B cell (primary cell): ENCODE measurements at places on chromosomes 7 and 10.

DNA sequence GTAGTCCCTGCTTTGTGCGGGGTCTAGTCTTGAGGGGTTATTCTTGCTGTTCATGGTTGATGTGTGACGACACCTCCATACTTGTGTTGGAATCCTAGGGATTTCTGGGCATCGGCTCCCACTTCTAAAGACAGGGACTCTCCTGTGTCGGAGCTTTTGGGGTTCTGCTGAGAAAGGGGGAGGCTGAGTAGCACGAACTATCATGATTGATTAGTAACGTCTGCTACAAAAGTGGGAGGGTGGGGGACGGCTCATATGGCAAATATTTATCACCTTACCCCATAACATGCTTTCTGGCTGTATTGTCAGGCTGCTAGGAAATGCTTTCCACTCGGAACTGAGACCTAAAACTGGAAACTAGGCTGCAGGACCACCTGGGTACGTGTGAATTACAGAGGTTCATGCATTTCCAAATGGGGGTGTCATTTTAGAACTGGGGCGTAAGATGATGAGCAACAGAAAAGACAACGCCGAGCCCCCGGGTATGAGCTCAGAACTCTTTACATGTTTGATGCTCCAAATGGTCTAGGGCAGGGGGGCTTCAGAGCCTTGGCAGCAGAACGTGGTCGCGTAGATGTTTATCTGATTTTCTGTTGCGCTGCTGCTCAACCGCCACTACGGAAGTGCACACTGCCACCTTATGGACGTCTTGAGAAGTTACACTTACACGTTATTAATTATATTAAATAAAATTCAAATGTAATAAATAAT, 15.1 kb upstream of the NME8 start:
- DNase-seq = peak; percentile 68

GRCh38 chr7:127792528-127793342, 140.7 kb downstream of the SND1 start:
- peak; percentile 30 for DNase-seq

GRCh38 chr10:60283397-60283796, 106.3 kb downstream of the ANK3 start:
- no peak for DNase-seq

GRCh38 chr7:138228769-138229168, 152.5 kb downstream of the AKR1D1 start:
- DNase-seq = no peak

- no peak for DNase-seq
Observed at GRCh38 chr10:27625452-27626211, 120.0 kb downstream of the MKX start.

- DNase-seq = peak; percentile 55
Observed at GRCh38 chr7:6228361-6229229, 43.8 kb downstream of the CYTH3 start.

DNA sequence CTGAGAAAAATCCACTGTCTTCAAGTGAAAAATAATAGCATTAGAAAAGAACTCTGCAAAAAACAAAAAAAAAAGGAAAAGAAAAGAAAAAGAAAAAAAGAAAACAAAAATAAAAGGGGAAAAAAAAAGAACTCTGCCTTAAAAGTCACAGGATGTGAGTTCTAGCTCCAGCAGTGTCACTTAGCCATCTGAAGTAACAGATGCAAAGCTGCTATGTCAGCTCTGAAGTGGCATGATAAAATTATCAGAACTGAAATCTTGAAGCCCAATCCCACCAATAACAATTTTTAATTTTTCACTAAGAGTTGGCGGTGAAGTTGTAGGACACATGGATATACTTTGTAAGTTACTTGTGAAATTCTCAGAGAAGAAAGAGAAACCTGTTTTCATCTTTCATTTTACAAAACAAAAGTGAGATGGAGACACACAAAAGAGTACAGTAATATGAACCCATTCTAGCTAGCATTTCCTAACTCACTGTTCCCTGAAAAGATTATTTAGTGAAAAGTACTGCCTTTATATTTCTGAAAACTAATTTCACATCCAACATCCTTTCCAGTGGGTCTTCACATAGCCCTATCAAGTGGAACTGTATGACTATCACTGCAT, 103.5 kb downstream of the ELAPOR2 start:
- DNase-seq = no peak

DNA sequence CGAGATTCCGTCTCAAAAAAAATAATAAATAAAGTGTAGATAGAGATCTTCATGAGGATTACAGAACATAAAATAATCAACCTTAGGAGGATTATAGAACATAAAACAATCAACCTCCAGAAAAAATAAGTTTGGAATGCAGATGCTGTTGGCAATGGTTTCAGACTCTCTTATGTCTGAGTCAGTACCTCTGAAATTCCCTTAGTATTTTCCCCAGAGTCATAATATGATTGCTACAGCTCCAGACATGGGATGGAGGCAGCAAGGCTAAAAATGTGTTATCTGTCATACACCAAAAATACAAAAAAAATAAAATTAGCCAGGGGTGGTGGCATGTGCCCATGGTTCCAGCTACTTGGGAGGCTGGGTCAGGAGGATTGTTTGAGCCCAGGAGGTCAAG, 22.2 kb downstream of the CADPS2 start:
- DNase-seq = no peak
